CMK (cell line): ENCODE measurements at places on chromosomes 3 and 15.

DNA sequence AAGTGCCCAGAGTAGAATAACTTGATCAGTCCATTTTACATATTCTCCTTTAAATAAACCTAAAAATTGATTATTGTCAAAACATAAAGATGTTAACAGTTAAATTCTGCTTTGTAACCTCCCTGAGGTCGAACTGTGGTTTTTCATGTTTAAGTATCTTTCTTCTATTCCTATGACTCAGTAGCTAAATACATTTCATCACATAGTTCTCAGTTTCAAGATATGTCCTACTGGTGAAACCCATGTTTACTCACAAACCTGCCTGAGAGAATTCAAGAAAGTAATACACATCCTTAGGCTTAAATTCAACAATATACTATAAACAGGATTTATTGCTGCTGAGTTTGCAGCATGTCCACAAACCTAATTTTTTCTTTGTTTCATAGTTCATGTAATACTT, 692.9 kb downstream of the ZPLD1 start:
- no peak for DNase-seq

DNA sequence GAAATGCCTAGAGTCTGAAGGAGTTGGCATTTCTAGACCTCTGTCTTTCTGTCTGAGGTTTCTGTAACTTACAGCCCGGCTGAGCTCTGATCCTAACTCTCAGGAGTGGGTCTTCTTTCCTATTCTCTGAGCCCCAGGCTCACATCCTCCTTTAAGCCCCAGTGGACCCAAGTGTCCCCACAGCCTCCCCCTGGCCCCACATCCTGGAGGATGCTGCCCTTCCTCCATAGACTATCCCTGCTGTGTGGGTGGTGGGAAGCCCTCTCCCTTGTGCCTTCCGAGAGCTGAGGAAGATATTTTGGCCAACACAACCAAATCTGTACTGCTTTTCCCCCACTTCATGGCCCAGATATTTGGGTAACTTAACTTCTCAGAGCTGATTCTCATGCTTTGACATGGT, 151.3 kb downstream of the LRTM1 start:
- no peak for DNase-seq

DNA sequence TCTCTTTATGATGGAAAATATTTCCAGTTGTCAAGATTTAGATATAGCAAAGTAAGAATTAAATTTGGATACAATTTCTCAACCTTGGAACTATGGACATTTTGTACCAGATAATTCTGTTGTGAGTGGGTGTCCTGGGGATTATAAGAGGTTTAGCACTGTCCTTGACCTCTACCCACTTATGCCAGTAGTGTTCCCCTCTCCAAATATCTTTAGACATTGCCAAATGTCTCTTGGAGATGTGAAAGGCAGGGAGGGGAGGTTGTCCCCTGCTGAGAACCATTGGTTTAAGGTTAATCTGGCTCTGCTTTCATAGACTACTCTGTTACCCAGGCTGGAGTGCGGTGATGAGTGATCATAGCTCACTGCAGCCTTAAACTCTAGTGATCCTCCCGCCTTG, at the start of gene EBLN2:
EBLN2 (plus strand) TSS at position 244 of the 400 bp plus-strand sequence. CDS start 423 bp downstream, outside the sequence.
- no peak for DNase-seq

- DNase-seq: no peak
These were observed 474.6 kb upstream of the TPRG1 start for GRCh38 chr3:188697127-188697526.

GRCh38 chr3:136819392-136819730, 435 bp downstream of the SLC35G2 start:
- no peak for DNase-seq

DNA sequence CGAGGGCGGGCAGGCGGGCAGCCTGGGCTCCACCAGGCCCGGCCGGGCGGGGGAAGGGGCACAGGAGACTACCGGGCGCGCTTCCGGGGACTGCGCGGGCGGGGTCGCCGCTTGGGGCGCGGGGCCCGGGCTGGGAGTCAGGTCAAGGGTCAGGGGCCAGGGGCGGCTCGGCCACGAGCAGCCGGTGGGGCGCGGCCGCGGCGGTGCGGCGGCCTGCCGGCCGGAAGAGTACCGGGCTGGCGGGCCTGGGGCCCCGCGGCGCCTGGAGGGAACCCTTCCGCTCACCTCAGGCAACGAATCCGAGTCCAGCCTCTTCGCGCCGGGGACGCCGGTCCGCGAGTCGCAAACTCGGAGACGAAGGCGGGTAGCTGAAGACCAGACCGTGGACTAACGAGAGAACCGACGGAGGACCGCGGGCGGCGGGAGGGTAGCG, 225 bp downstream of the RHOA start:
- DNase-seq: peak; percentile 43

DNA sequence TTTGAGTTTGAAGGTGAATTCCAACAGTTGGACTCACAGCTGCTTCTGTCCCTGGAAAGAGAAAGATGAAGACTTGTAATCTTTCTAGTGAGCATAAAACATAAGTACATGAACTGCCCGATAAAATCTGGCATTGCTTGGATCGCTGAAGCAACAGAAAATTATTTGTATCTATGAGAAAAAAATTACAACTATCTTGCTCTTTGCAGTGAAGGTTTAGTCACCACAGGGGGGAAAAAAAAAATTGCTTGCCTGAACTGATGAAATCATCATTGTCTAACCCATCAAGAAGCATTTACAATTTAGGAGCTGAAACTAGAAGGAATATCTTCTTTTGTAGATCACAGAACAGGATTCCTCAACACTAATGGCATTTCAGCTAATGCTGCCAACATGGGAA, 20.0 kb downstream of the TMEM207 start:
- DNase-seq: no peak

DNA sequence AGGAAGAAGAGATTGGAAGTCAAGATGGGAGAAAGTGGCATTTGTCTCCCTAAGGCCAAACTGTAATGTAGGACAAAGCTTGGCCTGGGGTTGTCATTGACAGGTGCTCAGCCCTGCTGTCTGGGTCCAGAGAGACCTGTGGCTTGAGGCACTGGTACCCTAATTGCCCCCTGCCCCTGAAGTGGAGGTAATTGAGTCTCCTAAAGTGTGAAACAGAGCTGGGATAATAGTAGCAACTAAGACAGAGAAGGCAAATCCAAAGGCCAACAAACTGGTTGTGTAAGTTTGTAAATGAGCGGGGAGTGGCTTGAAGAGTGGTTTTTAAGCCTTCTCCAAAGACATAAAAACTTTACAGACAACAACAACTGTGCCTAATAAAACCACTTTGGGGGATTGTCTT, 264.2 kb upstream of the ROPN1 start:
- no peak for DNase-seq

- no peak for DNase-seq
These were observed 66.2 kb downstream of the KLF13 start for GRCh38 chr15:31392761-31393401.

GRCh38 chr15:60407415-60407805, 9.6 kb upstream of the ANXA2 start:
- DNase-seq: no peak

- DNase-seq: no peak
These were observed 139.3 kb downstream of the NFKBIZ start for GRCh38 chr3:101988596-101988995.

GRCh38 chr3:13338996-13339395, 81.1 kb downstream of the NUP210 start:
- DNase-seq: no peak

DNA sequence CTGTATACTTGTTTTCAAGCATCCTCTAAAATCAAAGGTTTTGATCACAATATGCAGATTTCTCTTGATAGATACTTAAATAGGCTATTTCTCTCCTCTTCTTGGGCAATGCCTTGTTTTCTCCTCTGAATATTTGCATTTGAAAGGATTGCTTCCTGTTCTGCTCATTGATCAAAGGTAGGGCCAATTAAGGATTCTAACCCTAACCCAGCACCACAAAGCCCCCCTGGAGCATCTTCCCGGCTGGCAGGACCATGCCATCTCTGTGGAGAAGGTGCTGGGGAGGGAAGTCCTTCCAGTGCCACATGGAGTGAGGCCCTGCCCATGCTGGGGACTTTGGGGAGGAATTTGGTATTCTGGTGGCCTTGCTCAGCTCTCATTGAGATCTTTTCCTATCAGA, 11.3 kb upstream of the NIPA2 start:
- DNase-seq: no peak

DNA sequence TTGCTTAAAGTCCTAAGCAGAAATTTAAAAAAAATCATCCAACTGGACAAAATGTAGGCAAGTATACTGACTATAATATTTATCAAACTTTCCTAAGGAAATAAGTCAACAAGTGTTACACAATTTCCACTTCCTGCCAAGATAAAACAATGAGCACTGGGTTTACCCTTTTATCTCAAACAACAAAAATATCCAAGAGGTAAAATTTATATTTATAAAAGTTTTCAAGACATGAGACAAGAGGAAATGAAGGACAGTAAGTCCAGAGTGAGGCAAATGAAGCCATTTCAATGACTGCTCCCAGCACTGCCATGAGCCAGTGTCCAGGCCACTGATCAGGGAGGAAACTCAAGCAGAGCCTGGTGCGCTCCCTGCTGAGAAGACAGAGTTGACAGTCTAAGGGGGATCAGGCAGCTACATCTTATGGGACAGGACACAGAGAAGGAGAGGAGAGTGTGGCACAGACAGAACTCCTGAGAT, 439.4 kb downstream of the RAP2B start:
- DNase-seq: no peak

GRCh38 chr15:56320316-56320715, 44.9 kb upstream of the TEX9 start:
- peak; percentile 40 for DNase-seq

GRCh38 chr3:181006541-181006940, 17.0 kb upstream of the DNAJC19 start:
- no peak for DNase-seq

DNA sequence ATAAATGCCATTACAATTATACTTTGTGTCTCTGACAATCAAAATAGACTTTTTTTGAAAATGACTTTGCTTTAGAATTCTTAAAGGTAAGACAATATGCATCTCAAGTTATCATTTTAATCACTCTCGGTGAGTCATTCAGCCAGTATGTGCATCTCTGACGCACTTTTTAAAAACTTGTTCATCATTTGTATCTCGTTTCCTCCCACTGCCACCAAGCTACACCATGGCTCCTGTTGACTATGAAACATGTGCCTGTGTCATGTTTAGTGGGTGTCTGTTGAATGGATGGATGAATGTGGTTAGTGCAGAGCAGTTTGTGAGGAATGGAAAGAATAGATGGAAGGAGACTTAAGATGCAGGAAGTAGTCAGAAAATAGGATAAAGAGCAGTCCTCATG, 68.6 kb downstream of the ARPP21 start:
- DNase-seq: no peak

DNA sequence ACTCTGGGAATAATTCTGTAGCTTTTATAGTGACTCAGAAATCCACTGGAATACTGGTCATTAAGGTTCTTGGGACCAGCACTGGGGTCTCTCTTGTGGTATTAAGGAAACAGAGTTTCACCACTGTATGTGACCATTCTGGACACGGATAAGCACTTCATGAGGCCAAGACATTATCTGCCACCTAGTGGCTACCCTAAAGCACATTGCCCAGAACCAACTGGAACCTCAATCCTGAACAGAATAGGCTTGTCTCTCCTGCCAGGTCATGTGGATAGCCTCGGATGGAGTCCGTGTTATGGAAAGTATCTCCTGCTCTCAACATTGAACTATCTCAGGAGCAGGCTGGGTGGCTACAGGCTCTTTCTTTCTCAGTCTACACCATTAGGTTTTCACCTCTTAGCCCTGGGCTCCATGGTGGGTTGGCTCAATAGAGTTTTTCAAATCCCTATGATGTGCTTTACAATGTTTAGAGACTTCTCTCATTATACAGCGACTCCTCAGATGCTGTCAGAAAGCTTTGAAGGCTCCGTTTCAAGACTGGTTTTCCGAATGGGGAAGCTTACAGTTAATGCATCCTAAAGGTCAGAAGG, 167.6 kb upstream of the ST8SIA2 start:
- no peak for DNase-seq

DNA sequence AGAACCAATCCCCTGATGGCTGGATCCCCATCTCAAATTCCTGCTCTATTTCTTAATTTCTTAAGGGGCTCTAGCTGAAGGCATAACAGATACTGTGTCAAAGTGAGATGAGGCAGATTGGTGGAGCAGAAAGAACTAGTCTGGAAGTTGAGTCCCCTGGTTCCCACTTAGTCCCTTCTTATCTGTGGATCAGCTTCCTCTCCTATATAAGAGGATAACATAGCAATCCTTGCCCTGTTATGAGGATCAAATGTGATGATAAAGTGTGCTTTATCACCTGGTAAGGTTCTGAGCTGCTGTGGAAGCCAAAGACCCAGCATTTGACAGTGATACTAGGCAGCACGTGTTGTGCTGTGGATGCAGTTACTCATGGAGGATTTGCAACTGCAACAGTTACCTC, 8.1 kb upstream of the SIN3A start:
- no peak for DNase-seq

GRCh38 chr15:100100926-100101325, 240.8 kb downstream of the ADAMTS17 start:
- no peak for DNase-seq
